ENCODE measurements at places on chromosomes 12 and 14.

GRCh38 chr14:73777420-73777819, 63.2 kb upstream of the PNMA1 start:
- DNase-seq: no peak

GRCh38 chr12:54723379-54724256, 75.5 kb upstream of the DCD start:
- DNase-seq: no peak

- no peak for DNase-seq
These were observed 133.3 kb downstream of the RMST start for GRCh38 chr12:97595936-97596335.

DNA sequence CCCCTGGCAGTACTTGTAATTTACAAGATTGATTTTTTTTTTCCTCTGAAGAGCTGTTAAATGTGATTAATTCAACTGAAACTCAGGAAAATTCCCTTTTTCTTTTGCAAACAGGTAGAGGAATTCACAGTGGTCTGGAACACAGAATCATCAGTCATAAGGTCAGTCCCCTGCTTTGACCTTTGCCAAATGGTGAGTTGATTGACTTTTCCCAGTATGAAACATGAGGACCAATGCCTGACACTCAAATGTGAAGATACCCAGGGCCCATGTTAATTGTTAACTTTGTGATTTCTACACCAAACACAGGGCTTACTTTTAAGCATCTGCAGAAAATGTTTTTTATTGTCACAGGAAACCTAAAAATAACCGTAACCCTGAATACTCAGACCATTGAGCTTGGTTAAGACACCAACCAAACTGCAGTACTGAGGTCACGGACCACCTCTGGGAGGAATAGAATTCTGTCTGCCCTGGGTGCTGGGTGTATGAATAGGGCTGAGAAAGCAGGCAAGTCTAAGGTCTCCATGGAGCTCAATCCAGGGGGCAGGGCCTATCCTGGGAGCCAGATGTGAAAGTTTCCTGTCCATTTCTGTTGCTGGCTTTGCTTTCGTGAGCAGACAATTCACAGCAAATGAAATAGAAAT, 192.4 kb downstream of the TMX1 start:
- DNase-seq: no peak

- no peak for DNase-seq
These were observed 156.3 kb upstream of the LRIG3 start for GRCh38 chr12:59076622-59077021.

DNA sequence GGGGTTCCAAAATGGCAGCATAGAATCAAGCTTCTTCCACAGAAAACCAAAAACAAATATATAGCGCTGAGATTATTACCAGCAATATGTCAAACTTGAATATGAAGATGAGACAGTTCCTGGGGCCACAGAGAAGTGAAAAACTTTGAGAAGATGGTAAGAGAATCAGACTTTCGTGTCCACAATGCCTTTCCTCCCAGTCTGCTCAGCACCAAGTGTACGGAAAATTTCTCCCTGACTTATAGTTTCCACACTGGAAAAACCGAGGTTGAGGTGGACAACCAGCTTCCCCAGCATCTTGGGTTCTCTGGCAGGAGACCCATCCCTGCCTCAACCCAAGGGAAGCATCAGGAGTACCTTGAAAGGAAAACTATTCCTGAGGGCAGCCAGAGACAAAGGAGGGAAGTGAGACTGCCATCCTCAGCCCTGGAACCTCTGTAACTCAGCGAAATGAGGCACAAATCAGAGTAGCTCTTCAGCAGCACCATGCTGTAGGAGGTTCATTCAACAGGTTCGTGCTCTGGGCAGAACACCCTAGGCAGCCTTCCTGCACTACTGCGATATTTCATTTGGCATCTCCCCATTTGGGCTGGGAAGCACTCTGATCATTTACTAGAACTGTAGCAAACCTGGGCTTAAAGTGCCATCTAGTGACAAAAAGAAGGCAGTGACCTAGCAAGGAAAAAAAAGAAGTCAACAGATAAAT, 52.4 kb upstream of the CAPRIN2 start:
- no peak for DNase-seq

Measured in GM06990 (cell line).